ENCODE measurements at places on chromosomes 4 and X. TPM values are rescaled to one million over a fixed set of nuclear protein-coding genes. Genes with fewer than 3 reads are reported as not detected.

DNA sequence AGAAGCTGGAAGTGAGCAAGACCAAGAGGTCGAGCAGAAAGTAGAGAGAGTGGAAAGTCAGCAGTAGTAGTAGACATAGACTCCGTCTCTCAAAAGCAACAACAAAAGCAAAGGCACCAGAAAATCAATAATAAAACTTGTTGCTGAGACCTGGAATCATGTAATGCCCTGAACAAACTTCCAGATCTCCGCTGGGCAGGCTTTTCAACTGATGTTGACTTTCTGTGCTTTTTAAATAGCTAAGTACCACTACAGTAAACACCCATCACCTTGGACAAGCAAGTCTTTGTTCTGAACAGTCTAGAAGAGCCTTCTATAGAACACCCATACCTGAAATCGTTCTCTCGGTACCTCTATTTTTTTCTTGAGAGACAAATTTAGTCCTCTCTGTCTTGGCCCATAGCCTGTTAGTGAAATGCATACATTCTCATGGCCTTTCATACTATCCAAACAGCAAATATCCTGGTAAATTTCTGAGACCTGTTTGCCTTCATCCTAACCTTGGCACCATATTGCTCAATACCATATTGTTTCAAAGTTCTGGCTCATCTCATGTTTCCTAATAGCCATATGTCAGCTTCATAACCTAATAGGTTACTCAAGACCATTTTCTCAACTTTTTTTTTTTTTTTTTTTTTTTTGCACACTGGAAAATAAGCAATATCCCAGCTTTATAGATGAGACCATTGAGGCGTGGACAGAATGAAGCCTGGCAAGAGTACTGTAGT is 200.6 kb upstream of the RBPJ start:
- no peak for DNase-seq

Gene ATP1B4
- total RNA-seq = 20.4 TPM

- no peak for DNase-seq
Observed at GRCh38 chrX:136697156-136697555, 49.2 kb downstream of the CD40LG start.

Gene CAPN6
- 0.31 TPM for total RNA-seq

GRCh38 chrX:121322159-121322558 is 274.7 kb downstream of the GLUD2 start:
- no peak for DNase-seq
